ENCODE measurements at places on chromosomes 4 and X. TPM values are rescaled to one million over a fixed set of nuclear protein-coding genes. Genes with fewer than 3 reads are reported as not detected.

Gene TBC1D14
- total RNA-seq, result 68.2 TPM

Gene RASL11B
- 2.5 TPM for total RNA-seq

Gene DOK7
- total RNA-seq, result not detected

Gene UGT2A1
- total RNA-seq, result not detected

Gene BEX2
- 2.6 TPM for total RNA-seq

Gene IBSP
- not detected for total RNA-seq

Gene NLRP2B
- 0.13 TPM for total RNA-seq

Gene GYPA
- 5.1 TPM for total RNA-seq

Gene IKBKG
- 25.2 TPM for total RNA-seq

Gene TMPRSS11D
- total RNA-seq, result not detected

Gene SLC25A4
- total RNA-seq, result 22.7 TPM

Gene HSD17B13
- 1.4 TPM for total RNA-seq

Gene SOX3
- not detected for total RNA-seq

Gene NDUFA1
- 57.5 TPM for total RNA-seq

Gene CXCL13
- total RNA-seq, result not detected

Gene PPP4R3C
- total RNA-seq, result not detected

Gene EFNB1
- 69.5 TPM for total RNA-seq

Gene SSX4
- not detected for total RNA-seq

Gene XAGE1A
- total RNA-seq, result not detected

Measured in sciatic nerve (tissue), 2 donors.